ENCODE measurements at places on chromosomes 12 and 14. TPM values are rescaled to one million over a fixed set of nuclear protein-coding genes. Genes with fewer than 3 reads are reported as not detected.

The CISTR gene
- not detected for total RNA-seq

The ADCK1 gene
- total RNA-seq: 8.5 TPM

The CLEC14A gene
- 5.3 TPM for total RNA-seq

The C12orf50 gene
- 0.23 TPM for total RNA-seq

The MMP17 gene
- total RNA-seq: 41.5 TPM

The HAL gene
- total RNA-seq: under 0.01 TPM

The RFX4 gene
- total RNA-seq: 16.8 TPM

The ADSS1 gene
- 6.7 TPM for total RNA-seq

The APOF gene
- total RNA-seq: not detected

The FAM186B gene
- not detected for total RNA-seq

The CCDC38 gene
- total RNA-seq: not detected

The PZP gene
- 0.23 TPM for total RNA-seq

The PNN gene
- total RNA-seq: 49.1 TPM

The CIDEB gene
- 2.8 TPM for total RNA-seq

The CPNE6 gene
- total RNA-seq: 16.8 TPM

The KIF5A gene
- total RNA-seq: 114 TPM

The MNAT1 gene
- 93.0 TPM for total RNA-seq

The MYH6 gene
- under 0.01 TPM for total RNA-seq

The STAT6 gene
- total RNA-seq: 8.1 TPM

The OTX2 gene
- 17.1 TPM for total RNA-seq

The IGF1 gene
- total RNA-seq: 12.0 TPM

The ZFC3H1 gene
- 47.5 TPM for total RNA-seq

The FGF6 gene
- total RNA-seq: not detected

The PLEKHD1 gene
- 0.23 TPM for total RNA-seq

The PAPOLA gene
- 229 TPM for total RNA-seq

The PDZRN4 gene
- total RNA-seq: 60.0 TPM

Measured in diencephalon (tissue), 1 donor.